HT1080 (cell line): ENCODE measurements at places on chromosomes 1 and 21. TPM values are rescaled to one million over a fixed set of nuclear protein-coding genes. Genes with fewer than 3 reads are reported as not detected.

The ETNK2 gene
- total RNA-seq: 8.3 and 9.7 TPM in 2 replicates

The SFN gene
- total RNA-seq: 5.2 and 7.0 TPM in 2 replicates

The OR2AJ1 gene
- not detected in 2 replicates for total RNA-seq

The PFKFB2 gene
- total RNA-seq: 0.07 and 0.11 TPM in 2 replicates

The UBR4 gene
- total RNA-seq: 73.7 and 90.5 TPM in 2 replicates

The LRRC8B gene
- 1.1 and 1.3 TPM in 2 replicates for total RNA-seq

The TMEM52 gene
- 0.30 and 0.69 TPM in 2 replicates for total RNA-seq

The KCNJ9 gene
- not detected in 2 replicates for total RNA-seq

The KAZN gene
- total RNA-seq: 2.5 and 2.7 TPM in 2 replicates

The OR10J1 gene
- total RNA-seq: not detected in 2 replicates

The DMRTA2 gene
- not detected in 2 replicates for total RNA-seq

The PRKAA2 gene
- total RNA-seq: 2.2 and 2.4 TPM in 2 replicates

The OR2T35 gene
- not detected in 2 replicates for total RNA-seq

DNA sequence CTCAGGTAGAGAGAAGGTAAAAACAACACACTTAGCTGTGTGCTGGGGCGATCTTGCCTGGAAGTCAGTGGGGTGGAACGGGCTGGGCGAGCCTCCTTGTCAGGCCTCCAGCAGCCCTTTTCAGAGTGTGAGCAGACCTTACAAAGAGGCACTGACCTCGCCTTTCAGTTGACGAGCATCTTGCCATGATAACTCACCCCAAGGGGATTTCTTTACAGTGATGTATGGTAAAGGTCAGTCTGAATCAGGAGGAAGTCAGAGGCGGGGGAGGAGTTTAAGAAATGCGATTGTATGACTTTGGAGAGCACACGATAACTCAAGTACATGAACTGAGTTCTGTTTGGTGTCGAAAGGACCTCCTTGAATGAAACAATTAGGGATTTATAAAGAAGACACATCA lies 326.5 kb upstream of the PROX1 start:
- peak; percentile 0 for DNase-seq

DNA sequence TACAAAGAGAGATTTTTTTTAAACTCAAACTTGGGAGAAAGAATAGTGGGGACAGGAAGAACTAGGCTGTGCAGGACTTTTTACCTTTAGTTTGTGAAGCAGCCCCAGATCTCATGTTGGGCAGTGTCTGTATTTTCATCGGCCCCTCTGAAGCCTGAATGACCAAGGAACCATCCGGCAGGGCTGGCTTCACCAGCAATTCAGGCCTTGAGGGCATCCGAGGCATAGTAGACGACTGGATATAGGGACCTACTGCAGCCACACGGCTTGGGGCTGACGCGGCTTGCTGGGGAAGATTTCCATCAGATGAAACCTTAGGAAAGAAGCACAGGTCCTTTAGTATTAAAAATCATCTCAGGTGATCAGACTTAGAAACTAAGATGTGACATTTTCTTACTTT lies 43.7 kb downstream of the TP53BP2 start:
- no peak for DNase-seq

- DNase-seq: no peak
Observed at GRCh38 chr1:19013826-19014548, 57.5 kb upstream of the IFFO2 start.

DNA sequence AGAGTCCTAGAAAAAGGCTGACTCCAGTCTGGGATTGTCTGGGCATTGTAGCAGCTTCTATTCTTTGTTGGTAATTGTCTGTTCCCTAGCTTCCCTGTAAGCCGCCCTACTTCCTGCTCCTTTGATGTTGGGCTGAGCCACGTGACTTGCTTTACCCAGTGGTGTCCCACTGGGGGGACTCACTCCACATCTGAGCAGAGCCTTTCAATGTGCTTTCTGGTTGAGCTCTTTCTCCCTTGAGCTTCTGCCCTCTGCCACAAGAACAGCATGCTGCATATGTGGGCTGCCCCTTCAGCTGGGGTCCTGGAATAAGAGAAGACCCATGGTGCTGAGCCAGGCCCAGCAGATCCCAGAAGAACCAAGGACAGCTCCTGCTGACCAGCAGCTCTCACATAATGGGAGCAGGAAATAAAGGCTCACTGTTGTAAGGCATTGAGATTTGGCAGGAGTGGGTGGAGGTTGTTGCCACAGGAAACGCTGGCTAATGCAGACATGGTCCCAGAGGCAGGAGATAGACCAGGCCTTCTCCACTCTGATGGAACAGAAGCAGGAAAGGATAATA lies 276.3 kb upstream of the GJB5 start:
- no peak for DNase-seq

GRCh38 chr1:22959545-22960360 lies 12.9 kb downstream of the LACTBL1 start:
- DNase-seq: no peak

GRCh38 chr1:231981675-231982074 lies 355.1 kb downstream of the DISC1 start:
- DNase-seq: no peak

DNA sequence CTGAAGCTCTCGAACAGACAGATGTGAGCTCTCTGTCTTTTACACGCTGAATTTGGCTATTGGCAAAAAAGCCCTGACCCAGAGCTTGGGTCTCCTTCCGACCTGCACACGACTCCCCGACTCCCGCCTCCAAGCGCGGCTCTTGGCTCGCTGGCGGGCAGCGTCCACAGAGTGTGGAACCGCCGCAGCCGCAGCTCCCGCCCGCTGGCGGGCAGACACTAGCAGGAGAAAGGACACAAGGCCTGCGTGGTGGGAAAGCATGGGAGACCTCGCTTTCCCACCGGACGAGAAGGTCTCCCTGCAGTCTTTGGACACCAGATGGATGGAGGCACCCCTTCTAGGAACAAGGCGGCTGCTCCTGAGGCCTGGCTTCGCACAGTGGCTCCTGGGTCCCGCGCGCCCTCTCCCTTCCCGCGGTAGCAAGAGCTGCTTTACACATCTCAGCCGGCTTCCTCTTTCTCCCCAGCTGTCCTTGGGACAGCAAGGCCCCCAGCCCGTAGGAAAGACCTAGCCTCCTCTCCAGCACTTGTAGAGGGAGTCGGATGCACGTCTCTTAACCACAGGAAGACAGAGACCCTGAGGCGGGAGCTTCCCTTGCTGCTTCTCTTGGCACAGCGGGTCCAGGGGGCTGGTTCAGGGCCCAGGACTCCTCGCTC lies 92.1 kb downstream of the PRKAB2 start:
- no peak for DNase-seq

DNA sequence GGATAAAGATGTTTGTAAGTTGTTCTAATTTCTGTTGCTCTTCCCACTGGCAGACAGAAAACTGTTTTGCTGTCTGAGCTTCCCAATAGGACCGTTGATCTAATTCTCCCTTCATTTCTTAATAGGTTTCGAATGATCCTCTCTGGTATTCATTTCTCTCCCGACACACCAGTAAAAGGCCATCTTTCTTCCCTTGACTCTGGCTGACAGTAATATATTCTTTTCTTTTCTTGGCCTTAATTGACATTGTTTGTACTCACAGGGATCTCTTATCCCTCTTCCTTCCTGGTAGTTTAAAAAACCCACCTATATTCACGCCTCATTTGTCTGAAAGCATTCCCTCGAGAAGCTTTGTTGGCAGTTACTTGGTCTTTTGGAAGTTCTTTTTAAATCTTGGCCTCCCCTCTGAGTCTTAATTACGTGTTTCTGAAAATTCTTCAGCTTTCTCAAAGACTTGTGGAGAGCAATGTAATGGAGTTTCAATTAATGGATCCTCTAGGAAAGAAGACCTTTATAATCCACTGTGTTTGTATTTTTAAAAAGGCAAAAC lies 40.3 kb downstream of the MAP10 start:
- DNase-seq: no peak

- DNase-seq: no peak
Observed at GRCh38 chr21:17051054-17051453, 461.8 kb upstream of the CXADR start.

GRCh38 chr1:155646307-155646706 lies 36.3 kb downstream of the MSTO1 start:
- no peak for DNase-seq

DNA sequence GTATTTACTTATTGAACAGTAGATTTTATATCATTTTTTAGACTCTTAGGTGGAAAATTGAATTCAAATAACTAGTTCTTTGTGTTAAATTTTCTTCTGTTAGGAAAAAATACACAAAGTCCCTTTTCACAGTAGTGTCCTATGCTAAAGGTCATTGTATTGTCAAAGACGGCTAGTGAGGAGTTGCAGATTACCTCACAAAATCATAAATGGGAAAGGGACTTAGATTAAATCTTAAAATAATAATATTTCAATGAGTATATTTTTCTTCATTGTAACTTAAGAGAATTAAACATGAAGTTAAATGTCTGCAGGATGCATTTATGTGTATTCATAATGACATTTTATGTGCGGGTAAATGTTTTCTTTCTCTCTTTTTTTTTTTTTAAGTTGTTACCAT lies 32.7 kb downstream of the LYPLAL1 start:
- DNase-seq: no peak

DNA sequence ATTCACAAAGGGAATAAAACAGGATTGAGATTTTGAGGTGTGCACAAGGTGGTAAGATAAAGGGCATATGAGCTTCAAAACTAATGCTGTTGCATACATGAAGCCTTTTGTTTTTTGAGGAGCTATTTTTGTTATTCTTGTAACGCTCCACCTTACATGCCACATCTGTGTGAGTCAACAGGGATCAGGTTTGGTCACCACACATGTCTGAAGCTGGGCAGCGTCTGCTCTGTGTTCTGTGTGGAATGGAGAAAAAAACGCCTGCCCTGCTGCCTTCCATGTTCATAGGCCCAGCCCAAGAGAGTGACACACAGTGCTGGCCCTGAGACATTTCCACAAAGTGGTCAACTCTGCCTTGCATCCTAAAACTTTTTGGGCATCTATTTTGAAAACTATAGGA lies 67.7 kb downstream of the MPZL1 start:
- peak; percentile 59 for DNase-seq

DNA sequence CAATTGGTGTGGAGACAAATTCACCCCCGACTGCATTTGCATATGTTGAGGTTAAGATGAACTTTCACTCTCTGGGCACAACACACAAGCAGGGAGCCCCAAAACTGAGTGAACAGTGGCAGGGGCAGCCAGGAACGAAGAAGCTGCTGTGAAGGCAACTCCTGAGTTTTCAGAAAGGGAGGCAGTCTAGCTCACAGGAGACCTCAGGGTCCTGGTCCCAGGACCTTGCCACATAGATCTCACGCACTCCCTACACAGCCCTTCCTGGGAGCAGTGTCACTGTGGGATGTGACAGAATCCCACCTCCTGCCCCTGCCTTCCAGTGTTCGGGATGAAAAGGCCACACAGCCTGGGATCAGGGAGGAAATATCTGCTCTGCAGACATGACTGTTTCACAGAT lies 60.9 kb downstream of the KCND3 start:
- DNase-seq: no peak

DNA sequence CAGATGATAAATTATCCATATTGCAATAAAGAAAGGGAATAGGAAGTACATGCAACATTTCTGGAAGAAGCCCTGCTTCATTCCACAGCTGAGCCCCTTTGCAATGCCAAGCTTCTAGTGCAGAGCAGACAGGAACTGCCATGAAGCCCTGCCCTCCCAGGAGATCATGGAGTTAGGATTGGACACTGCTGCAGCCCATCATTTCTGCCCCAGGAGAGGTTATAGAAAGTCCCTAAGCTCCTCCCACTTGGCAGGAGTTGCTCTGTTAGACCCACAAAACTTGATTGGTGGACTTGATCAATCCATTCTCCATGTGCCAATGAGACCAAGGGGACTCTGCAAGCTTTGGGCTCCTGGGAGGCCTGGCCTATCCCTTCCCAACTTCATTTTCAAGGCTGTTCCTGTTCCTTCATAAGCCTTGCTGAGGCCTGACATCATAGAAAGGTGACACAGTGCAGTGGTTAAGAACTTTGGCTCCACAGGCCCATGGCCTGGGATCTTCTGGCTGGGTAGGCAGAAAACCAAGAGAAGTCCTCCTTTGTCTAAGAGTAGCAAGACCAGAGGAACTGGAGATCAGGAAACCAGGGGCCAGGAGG lies 1.3 kb upstream of the LAPTM5 start:
- peak; percentile 20 for DNase-seq

DNA sequence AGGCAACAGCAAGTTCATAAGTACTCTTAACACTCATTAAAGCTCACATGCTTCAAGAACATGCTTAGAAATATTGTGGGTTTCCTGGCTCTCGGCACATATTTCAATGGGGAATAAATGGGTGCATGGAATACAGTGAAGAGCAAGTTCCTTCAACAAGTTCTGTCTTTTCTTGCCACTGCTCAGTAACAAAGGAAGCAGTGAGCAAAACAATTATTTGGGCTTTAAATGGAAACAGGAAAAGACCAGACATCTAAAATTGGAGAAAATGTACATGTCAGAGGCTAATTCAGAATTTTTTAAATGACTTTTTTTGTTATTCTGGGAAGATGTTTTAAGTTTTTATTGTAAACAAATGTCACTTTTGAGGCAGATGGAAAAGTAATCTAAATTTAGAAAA lies 478.7 kb downstream of the SETD4 start:
- no peak for DNase-seq

- DNase-seq: no peak
Observed at GRCh38 chr1:3005771-3006170, 15.5 kb upstream of the ACTRT2 start.

- no peak for DNase-seq
Observed at GRCh38 chr1:94803517-94804441, 16.4 kb upstream of the SLC44A3 start.

- DNase-seq: peak; percentile 90
Observed at GRCh38 chr1:94863919-94864318, 43.8 kb downstream of the SLC44A3 start.

GRCh38 chr1:27659497-27660299 lies 12.3 kb downstream of the IFI6 start:
- DNase-seq: no peak

DNA sequence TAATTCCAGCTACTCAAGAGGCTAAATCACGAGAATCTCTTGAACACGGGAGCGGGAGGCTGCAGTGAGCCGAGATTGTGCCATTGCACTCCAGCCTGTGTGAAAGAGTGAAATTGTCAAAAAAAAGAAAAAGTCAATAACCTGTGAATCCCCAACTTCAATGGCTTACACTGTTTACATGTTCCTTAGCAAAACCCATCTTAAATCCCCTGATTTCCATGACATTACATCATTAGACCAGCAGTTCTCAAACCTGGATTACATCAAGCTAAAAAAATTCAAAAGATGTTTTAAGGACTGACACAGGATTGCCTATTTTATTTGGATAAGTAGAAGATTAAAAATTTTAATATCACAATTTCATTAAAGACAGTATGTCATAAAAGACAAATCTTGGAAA lies 12.4 kb downstream of the GPBP1L1 start:
- DNase-seq: no peak
